OCI-LY7 (cell line): ENCODE measurements at places on chromosomes 2 and 18.

DNA sequence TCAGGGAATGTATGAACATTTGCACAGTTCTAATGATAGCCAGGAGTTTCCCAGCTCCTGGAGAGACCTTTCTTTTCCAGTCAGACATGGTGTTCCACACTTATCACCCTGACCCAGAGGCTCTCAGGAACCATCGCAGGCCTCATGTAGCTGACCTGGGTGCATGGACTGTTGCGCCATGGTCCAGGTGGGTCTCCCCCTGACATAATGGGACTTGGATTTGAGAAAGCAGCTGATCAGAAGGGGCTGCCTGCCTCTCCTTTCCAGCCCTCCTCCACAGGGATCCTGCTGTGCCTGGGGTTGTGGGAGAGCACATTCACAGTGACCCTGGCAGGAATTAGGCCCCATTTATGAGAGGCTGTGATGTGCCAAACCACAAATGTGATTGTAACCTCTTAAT, 133.4 kb upstream of the ALPP start:
- no peak for DNase-seq

- no peak for DNase-seq
Observed at GRCh38 chr2:112168422-112169124, 30.4 kb downstream of the FBLN7 start.

DNA sequence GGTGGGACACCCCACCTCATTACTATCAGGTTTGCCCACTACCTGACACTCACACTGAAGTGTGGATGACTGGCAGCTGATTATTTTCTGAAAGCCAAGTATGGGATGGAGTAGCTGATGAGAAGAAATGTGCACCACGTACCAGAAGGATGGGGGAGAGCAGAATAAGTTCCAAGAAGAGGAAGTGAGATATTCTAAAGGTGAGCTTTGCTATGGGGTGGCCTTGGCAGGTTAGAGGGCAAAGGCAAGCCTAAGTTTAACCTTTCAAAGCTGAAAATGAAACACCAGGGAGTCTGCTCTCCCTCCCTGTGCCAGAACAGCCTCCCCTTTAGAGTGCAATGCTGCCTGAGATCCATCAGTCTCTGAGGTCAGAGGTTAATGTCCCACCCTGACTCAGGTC, 196.1 kb upstream of the OSR1 start:
- DNase-seq, result peak; percentile 2

DNA sequence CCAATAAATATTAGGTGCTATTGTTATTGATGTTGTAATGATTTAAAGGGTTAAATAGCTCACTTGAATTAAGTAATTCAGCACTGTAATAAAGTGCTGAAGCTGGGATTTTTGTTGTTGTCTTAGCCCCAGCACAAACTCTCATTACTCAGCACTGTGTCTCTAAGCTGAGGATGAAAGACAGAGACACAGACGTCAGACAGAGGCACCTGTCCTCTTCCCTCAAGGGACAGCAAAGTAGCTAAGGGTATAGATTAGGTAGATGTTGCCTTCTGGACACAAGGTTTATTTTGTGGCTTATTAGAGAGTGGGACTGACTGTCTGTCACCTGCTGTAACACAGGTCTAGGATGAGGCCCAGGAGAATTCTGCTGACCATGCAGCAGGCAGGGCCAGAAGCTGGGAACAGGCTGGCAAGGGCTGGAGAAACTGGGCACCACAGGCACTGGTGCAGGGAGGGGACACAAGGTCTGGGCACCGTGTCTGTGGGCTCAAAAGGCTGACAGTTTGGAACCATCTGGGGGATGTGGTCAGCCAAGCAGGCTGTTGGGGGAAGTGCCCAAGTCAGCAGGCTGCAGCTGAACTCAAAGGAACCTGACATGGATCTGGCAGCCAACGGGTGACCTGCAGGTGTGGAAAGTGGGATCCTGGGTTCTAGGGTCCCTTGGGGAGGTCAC, 20.0 kb upstream of the PTPN4 start:
- DNase-seq, result no peak

GRCh38 chr2:72605836-72606442, 219.9 kb downstream of the EXOC6B start:
- peak; percentile 13 for DNase-seq

- no peak for DNase-seq
Observed at GRCh38 chr18:79768745-79769144, 29.0 kb upstream of the KCNG2 start.

DNA sequence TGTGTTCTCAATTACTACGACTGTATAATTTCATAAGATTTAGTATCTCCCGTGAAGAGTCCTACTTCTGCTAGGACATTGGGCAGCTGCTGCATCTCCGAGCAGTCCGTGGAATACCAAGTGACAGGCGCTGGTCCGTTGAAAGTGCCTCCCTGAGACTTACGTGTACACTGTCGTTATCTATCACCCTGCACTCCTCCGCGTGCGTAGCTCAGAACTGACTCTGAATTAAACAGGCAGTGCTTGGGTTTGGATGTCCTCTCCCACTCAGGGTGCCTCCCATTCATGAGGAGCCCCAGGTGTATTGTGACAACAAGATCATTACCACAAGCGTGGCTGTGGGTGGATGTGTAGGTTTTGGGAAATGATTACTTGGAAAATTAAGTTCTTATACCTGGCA, 148.4 kb downstream of the SH3RF3 start:
- DNase-seq, result no peak

GRCh38 chr18:22108674-22109073, 60.7 kb upstream of the GATA6 start:
- DNase-seq, result no peak

- DNase-seq, result no peak
Observed at GRCh38 chr2:232888839-232889529, 18.9 kb downstream of the SNORC start.

- no peak for DNase-seq
Observed at GRCh38 chr2:118954297-118955060, 12.5 kb downstream of the MARCO start.

DNA sequence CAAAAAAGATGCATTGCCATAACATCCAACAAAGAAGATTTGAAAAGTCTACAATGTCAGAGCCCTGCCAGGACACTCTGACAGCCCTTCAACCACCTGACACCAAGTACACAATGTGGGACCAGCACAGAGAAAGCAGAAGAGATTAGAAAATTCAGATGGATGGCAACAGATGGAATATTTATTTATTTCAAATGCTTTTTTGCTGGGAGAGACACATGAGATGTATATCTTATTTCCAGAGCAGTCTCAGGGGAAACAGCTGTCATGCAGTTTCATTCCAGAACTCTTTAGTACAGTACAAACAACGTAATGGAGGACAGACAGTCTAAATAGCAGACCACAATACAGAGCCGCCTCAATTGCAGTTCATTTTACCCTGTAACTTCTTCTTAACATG, 110.1 kb downstream of the MAIP1 start:
- DNase-seq, result no peak

GRCh38 chr2:105834931-105835330, 90.2 kb downstream of the NCK2 start:
- peak; percentile 82 for DNase-seq

- no peak for DNase-seq
Observed at GRCh38 chr2:130336877-130337734, 5.6 kb upstream of the IMP4 start.

- DNase-seq, result no peak
Observed at GRCh38 chr2:180219491-180219890, 212.4 kb upstream of the CWC22 start.

DNA sequence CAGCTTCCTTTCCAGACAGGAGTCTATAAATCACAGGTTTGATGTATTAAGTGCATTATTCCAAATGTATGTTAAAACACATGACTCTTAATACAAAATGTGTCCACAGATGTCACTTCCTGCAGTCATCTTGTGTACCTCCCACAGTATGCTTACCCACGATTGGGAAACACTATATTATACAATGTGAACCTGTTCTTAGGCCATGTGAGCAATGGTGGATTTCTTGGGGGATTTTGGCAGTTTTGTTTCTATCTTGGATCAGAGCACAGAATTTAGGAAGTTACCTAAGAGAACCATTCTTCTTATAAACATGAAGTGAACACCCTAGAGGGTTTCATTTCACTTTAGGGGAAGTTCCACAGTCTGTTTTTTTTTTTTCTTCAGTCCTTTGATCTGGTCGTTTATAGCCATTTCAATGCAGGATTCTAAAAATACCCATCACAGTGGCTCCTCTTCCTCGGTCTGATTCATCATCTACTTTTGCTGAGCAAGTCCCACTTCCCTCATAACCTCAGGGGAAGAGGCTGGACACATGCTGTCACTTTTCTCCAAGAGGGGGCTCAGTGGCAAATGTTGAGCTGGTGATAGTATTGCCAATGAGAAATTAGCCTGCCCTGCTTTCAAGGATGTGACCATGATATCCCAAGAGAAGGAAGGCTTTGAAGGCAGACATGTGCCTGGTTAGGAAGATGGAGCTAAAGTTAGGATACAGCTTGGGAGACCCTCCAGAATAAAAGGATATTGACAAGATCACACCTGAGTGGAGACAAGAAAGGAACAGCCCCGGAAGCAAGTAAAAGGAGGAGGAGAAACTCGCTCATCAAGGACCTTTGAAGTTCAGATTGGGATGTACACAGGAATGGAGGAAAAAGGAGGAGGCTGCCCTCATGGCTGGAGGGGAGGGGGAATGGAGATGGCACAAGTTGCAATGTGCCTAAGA, 22.6 kb downstream of the PLEK start:
- DNase-seq, result peak; percentile 86

DNA sequence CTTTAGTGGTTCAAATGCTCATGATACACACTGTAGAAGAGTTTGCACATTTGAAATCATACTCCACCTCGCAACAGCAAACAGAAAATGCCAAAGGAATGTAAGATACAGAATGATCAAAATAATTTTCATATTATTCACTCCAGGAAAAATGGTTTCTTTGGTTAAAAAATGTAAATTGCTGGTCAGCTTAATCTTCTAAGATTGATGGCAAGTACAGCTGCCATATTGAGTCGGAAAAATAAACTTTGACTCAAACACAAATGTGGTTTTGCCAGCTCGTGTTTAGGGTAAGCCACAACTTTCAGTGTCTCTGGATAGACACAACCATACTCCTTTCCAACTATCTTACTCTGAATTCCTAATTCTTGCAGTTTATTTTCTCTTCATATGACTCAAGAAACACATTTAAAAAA, 154.9 kb upstream of the SMIM21 start:
- DNase-seq, result no peak

- DNase-seq, result no peak
Observed at GRCh38 chr2:84823788-84824187, 57.1 kb downstream of the TRABD2A start.

- no peak for DNase-seq
Observed at GRCh38 chr2:121856360-121856759, 100.9 kb downstream of the TSN start.

GRCh38 chr2:239926587-239927232, 98.4 kb downstream of the NDUFA10 start:
- no peak for DNase-seq

DNA sequence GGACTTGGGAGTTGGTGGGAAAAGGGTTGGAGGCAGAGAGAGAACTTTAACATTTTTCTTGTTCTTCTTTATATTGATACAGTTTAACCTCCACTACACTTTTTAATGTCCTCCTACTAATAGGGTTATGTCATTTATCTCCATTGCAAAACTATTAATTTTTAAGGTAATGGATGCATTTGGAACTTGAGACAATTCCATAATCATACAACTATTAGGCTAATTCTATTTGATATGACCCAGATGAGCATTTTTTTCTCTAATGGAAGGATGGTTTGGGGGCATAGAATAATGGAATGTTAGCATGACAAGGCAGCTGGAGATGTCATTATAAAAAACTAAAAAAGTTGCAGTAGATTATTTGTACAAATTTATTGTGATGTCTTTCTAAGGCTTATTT, 239.2 kb upstream of the KCNJ3 start:
- DNase-seq, result no peak

- peak; percentile 26 for DNase-seq
Observed at GRCh38 chr2:98149333-98149697, 62.3 kb downstream of the VWA3B start.

DNA sequence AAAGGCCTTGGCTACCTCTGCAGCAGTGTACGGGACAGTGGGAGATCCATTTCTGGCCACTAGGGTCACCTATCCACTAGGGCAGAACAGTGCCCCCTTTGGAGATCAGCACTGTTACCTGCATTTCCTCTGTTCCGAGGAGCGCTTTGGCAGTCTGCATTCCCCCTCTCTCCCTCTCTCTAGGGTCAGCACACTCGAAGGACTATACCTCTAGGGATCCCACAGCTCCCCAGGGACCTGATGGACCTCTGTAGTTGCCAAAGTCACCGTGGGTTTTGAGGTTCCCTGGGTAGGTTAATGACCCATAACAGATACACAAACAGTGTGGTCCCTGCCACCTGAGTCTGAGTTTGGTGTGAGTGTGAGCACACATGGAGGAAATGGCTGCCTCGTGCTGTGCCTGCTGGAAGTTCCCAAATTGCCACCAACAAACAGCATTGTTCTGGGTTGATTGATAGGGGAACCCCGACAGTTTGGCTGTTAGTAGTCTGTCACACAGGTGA, 99.8 kb upstream of the VWC2L start:
- DNase-seq, result no peak

DNA sequence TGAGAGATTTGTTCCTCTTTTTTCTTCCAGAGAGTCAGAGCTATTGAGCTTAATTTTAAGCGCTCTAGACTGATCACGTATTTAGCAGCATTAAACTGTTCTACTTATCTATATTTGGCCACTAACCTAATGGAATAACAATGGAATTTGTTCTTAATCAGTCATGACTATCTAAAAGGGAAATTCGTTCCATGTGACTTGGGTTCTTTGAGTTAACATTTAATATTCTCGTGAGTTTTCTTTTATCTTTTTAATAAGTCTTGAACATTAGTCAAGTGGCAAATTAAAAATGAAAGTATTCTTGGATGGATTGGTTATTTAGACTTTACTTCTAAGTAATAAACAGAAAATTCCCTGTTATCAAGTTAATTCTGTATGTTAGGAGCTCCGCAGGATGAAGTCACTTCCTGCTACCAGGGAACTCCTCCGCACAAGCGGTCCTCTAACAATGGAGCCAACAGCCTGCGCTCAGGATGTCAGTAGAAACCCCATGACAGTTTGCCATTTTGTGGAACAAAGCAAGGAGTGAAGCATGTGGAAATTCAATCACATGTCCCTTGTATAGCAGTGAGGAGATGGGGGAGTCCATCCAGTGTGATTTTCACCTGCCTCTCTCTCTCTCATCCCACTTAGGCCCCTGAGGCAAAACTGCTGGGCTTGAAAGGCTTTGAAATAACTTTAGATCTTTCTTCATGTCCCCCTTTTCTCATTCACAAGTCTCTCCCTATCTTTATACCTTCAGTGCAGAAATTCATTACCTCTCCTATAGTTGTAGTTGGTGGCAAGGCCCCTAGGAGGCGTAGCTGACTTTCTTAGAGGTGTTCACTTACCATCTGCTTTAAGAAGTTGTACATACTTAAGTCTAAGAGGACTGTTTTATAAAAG, 138.1 kb downstream of the WDR7 start:
- peak; percentile 28 for DNase-seq

GRCh38 chr2:190582019-190582418, 47.5 kb upstream of the NEMP2 start:
- no peak for DNase-seq
